ENCODE measurements at places on chromosomes 12 and 14.

GRCh38 chr12:116408489-116409250, 131.2 kb upstream of the MED13L start:
- DNase-seq = no peak

DNA sequence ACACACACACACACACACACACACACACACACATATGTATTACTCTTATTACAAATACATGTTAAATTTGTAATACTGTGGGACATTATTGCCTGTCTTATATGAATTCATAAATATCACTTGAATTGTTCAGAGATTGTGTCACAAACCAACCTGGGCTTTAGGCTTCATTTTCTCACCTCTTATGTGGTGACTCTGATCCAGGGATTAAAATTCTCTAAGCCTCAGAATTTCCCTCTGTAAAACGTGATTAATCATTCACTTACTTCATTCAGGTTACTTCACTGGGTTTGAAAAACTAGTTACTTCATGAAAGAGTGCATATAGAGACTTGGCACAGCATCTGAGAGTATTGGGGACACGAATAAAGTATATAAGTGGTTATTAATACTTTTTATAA, 240.3 kb upstream of the PDZRN4 start:
- DNase-seq = no peak

- no peak for DNase-seq
Observed at GRCh38 chr14:66652525-66653106, 144.7 kb downstream of the GPHN start.

DNA sequence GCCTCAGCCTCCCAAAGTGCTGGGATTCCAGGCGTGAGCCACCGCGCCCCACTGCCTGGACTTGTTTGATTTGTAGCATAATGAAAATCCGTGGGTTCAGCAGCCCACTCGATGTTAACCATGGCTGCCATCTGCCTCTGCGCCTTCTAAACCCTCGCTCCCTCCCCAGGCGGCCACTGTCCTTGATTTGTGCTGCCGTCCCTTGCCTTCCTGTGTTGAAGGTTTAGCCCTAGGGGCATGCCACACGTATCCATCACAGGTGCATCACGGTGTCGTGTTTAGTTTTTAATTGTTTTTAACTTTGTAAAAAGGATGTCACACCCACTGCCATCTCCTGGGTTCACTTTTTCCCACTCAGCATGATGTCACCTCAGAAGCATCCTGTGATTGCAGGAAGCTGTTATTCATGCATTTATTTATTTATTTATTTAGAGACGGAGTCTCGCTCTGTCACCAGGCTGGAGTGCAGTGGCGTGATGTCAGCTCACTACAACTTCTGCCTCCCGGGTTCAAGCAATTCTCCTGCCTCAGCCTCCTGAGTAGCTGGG, 24.5 kb upstream of the ULK1 start:
- no peak for DNase-seq

DNA sequence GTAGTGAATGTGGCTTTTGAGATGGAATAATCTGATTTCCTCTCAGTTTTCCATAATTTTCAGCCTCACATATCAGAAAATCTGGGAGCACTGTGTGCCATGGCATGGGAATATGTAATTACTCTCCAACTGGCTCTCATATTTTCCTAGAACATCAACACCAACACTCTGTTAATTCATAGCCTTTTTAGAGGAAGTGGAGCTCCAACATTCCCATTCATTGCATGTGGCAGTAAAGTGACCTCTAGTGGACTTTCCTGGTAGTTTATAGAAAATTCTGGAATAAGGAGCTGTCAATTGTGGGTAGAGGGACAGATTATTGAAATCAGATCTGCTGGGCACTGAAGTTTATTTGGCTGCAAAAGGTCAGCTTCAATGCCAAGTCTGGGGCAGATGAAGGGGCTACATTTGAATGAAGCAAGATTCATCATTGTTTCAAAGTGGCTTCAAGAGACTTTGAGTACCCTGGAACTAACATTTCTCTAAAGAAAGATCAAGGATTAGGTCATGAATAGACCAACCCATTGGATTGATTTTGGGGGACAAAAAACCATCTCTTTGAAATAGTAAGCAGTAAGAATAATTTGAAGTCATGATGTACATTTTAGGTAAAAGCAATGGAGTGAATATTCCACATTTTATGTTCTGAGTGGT, 23.6 kb upstream of the USP44 start:
- no peak for DNase-seq

DNA sequence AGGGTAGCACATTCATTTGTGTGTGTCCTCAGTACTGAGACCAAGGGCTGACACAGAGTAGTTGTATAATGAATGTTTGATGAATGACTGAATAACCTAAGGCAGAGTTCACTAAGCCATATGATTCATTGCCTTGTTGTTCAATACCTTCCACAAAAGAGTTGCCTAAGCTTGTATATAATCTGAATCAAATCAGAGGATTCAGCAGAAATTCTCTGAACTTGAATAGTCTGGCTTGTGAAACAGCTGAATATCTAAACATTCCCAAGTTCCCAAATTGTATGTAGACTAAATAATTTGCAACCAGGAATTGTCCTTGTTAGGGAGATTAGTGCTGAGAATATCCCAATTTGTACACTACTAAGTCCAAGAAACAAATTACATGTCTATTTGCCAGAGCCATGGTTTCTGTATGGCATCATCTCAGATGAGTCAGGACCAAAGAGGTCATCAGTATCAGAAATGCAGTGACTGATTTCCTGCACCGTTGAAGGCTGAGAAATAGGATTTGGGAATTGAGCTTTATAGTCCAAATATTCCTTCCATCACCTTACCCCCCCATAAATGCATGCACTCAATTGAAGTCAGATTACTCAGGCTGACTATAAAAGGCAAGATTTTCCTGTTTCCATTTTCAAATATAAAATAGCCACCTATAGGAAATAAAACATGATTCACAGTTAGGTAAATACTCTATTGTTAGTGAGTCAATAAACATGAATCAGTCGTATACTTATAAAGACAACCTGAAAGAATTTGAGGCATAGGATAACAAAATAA, 168.7 kb downstream of the PHLDA1 start:
- DNase-seq = no peak
